SHP77 treated with DMSO at 0.1 percent for 48 hours (cell line): ENCODE measurements at places on chromosomes 2 and 18.

- no peak for DNase-seq
Measured at GRCh38 chr2:42139101-42139500, 30.1 kb upstream of the EML4 start.

DNA sequence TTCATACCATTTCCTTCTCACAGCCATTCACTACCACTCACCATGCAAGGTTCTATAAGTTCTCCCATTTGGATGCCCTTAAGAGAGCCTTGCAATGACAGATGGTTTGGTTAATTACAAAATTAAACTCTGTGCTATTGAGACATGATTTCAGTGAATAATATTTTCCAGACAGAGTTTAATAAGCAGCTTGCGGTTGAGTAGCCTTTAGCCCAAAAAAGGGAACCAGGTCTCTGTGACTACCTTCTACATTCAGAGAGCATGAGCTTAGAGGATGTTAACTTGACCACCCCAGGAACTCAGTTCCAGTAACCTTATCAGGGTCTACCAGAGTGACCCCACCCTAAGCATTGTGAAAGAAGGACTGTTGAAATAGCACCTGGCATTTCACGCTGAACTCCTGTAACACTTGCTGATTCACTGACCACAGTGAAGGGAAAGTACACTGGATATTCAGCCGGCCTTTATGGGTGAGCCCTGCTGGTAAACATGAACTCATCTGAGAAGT lies 1173.1 kb upstream of the ZEB2 start:
- no peak for DNase-seq

GRCh38 chr2:377414-377813 lies 89.5 kb upstream of the ALKAL2 start:
- DNase-seq: no peak

DNA sequence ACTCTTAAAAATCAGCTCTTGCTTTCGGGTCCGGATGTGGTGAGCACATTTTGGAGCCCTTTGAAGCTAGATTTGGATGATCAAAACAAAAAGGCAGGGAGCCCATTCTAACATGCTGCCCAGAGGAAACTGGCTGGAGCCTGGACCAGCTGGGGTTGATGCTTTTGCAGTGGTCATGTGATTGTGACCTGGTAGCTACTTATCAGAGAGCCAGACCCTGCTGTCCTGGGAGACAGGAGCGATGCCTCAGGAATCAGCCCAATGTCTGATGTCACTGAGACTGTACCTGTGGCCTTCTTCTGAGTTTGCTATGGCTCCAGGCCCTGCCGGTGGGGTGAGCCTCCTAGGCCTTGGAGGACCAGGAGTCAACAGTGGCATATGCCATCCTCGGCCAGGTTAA lies 18.7 kb upstream of the SCLY start:
- no peak for DNase-seq

DNA sequence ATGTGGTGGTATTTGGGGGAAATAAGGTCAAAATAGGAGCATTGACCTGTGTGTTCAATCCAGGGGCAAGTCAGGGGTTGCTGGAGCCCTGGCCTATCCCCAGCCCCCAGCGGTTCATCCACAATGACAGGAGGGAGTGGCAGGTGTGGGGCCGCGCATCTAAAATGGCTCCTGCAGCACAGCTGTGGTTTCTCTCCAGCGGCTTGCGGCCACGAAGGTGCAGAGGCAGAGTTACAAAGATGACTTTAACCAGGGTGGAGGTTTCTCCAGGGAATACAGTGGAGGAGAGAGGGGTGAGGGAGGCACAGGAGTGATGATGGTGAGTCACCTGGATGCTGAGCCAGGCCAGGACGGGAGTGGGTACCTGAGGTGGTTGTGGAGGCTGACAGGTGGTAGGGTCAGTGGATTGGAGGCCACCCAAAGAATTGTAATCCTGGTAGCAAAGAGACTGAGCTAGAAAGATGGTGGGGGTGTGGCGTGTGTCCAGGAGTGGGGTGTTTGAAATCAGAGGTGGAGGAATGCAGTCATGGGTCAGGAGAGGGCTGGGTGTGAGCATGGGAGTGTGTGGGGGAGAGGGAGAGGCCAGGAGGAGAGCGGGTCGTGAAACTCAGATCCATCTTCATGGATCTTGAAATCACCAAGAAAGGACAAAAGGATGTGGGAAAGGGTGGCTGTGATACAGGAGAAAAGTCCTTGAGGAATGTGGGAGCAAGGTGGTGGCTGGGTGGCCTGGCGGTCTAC lies 83.2 kb downstream of the CTIF start:
- DNase-seq: no peak

- no peak for DNase-seq
Measured at GRCh38 chr2:162925595-162925994, 87.0 kb upstream of the KCNH7 start.

- no peak for DNase-seq
Measured at GRCh38 chr18:40292985-40293710, 1661.9 kb upstream of the PIK3C3 start.

- DNase-seq: peak; percentile 20
Measured at GRCh38 chr18:13831864-13832508, 8.0 kb downstream of the MC5R start.

DNA sequence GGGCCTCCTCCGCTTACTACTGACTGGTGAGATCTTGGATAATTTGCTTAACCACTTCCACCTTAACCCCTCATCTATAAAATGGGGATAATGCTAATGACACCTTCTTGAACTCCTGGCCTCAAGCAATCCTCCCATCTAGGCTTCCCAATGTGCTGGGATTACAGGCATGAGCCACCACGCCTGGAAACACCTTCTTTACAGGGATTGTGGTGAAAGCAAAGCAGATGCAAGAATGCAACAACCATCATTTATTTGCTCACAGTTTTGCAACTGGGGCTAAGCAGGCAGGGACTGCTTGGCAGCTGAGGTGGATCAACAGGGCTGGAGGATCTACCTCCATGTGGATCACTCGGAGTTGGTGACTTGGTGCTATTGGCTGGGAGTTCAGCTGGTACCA lies 76.2 kb upstream of the ZNF532 start:
- no peak for DNase-seq

DNA sequence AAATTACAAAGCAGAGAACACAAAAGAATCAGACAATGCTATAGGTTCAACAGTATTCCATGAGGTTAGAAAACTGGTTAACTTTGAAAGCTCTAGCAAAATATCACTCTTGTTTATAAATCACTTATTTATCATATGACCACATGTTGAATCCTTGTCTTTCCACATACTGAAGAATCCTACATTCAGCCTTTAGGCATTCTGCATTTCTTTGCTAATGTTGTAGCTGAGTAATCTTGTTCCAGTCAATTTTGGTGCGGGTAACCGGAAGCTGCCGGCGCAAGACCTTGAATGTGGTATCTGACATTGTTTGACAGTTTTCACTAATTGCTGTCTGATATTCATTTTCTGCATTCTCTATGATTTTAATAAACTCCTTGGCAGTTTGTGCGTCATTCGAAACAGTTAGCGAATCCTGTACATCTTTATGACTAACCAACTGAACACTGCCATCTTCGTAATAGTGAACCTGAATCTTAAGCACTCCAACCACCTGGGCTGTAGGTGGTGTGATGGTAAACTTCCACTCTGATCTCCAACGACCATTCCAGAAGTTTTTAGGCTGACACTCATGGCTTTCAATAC lies 154.1 kb downstream of the BAZ2B start:
- no peak for DNase-seq

- DNase-seq: no peak
Measured at GRCh38 chr2:207046724-207047123, 107.4 kb downstream of the CPO start.

DNA sequence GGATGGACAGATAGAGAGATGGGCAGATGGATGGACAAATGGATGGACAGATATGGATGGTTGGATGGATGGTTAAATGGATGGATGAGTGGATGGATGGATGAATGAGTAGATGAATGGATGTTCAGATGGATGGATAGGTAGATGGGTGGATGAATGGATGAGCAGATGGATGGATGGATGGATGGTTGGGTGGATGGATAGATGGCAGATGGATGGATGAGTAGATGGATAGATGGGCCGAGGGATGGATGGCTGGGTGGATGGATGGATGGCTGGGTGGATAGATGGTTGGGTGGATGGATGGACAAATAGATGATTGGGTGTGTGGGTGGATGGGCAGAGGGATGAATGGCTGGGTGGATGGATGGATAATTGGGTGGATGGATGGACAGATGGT lies 98.9 kb upstream of the OTOS start:
- no peak for DNase-seq

- DNase-seq: no peak
Measured at GRCh38 chr2:29273685-29274611, 158.7 kb downstream of the CLIP4 start.
